CD4-positive, alpha-beta T cell treated with Interleukin-4 for 1 hour (primary cell): ENCODE measurements at places on chromosomes 6 and 20.

GRCh38 chr20:22796469-22797077, 212.2 kb upstream of the FOXA2 start:
- DNase-seq: no peak

GRCh38 chr6:46390153-46390876, 100.9 kb downstream of the RCAN2 start:
- no peak for DNase-seq

DNA sequence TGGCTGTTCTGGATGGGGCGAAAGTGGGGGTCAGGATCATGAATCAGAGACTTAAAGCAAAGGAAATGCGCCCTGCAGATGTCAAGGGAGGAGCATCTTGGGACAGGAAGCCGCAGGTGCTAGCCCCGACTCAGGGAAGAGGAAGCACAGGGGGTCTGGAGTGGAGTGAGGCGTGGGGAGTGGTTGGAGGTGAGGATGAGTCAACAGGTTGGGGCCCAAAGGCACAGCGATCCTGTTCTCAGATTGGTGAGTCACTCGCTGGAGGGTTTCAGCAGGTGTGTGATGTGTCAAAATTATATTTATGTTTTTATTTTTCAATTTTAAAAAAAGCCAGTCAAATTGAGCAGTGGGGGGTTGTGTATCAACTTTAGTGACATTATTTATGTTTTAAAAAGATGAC, 19.0 kb downstream of the PACSIN1 start:
- DNase-seq: peak; percentile 49

GRCh38 chr6:119915971-119916370, 566.4 kb upstream of the MAN1A1 start:
- no peak for DNase-seq
